ENCODE measurements at places on chromosomes 5 and 9.

DNA sequence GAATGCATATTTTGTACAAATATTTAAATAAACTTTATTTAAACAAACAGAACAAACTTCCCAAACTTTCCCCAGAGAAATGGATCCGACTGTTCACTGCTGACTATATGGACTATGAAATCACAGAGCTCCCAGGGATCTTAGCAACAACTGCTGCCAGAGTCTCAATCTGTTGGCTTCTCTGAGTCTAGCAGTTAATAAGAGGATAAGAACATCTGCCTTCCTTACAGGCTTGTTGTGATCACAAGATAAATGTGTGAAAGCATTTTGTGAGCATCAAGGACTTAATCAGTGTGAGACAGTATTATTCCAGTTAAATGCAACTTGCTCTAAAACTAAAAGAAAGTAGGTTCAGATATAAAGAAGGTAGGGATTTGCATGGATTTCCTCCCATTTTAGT, 31.4 kb upstream of the MYOT start:
- no peak for DNase-seq

GRCh38 chr5:151156507-151157420, 815 bp downstream of the ANXA6 start:
- DNase-seq, result peak; percentile 16

- no peak for DNase-seq
These were observed 53.3 kb downstream of the UGCG start for GRCh38 chr9:111949919-111950318.

DNA sequence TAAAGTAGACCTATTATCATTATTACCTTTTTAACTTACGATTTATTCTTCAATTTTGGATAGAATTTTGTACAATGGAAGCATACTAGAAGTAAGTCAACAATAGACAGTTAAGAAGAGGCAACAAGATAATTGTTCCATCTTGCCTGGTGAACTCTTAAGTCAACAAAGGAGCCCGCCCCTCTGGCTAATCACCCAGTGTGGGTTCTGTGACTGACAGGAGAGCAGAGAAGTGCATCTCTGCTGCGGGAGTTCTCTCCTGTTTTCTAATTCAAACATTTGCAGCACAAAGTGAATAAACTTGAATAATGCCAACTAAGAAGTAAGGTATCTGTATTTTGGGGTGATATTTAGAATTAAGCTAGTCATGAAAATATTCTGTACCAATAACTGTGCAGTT, 6.7 kb upstream of the ISL1 start:
- DNase-seq, result no peak

DNA sequence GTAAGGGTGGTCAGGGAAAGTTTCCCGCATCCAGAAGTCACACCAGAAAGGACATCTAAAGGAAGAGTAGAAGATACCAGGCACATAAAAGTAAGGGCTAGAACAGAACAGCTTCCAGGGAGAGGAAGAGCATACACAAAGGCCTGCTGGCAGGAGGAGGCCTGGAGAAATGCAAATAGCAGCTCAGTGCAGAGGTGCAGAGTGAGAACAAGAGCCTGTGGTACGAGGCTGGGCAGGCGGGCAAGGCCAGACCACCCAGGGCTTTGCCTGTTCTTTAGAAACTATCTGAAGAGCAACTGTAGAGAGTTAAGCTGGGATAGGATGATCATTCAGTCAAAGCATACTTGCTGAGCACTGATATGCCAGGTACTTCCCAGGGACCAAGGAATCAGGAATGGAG, 115.3 kb downstream of the DROSHA start:
- DNase-seq, result no peak

DNA sequence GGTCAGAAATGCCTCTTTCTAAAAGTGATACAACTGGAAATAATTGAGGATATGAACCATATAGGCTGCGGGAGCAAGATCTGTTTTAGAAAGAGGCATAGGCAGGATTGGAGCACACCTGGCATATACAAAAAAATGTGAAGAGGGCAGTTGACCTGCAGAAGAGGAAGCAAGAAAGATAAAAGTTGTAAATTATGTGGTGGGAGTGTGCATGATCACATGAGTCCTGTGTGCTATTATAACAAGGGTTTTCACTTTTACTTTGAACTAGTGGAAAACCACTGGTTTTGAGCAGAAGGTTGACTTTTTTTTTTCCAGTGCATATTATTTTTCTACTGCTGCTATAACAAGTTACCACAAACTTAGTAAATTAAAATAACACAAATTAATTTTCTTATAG, 489.3 kb downstream of the ANXA1 start:
- DNase-seq, result no peak

Data from central memory CD4-positive, alpha-beta T cell (primary cell).